ENCODE measurements at places on chromosomes 12 and 14. TPM values are rescaled to one million over a fixed set of nuclear protein-coding genes. Genes with fewer than 3 reads are reported as not detected.

The PLCZ1 gene
- 0.25 TPM for total RNA-seq

The KLHL33 gene
- total RNA-seq = 0.25 TPM

The PIP4P1 gene
- total RNA-seq = 16.5 TPM

The BEGAIN gene
- 13.8 TPM for total RNA-seq

The C12orf57 gene
- 276 TPM for total RNA-seq

The GLIPR1L2 gene
- total RNA-seq = 1.7 TPM

The CLEC1B gene
- not detected for total RNA-seq

The MIP gene
- not detected for total RNA-seq

The DBX2 gene
- total RNA-seq = 2.2 TPM

The CCDC197 gene
- total RNA-seq = not detected

The FOXG1 gene
- 54.8 TPM for total RNA-seq

The CELA1 gene
- not detected for total RNA-seq

The CD27 gene
- total RNA-seq = 0.25 TPM

The DIO2 gene
- 27.0 TPM for total RNA-seq

The COX8C gene
- not detected for total RNA-seq

The NINJ2 gene
- total RNA-seq = 0.49 TPM

The BMP4 gene
- total RNA-seq = 0.98 TPM

The NGB gene
- 4.9 TPM for total RNA-seq
